ENCODE measurements at places on chromosomes 2 and 18.

- no peak for DNase-seq
Measured at GRCh38 chr18:63917817-63918216, 10.1 kb downstream of the SERPINB10 start.

DNA sequence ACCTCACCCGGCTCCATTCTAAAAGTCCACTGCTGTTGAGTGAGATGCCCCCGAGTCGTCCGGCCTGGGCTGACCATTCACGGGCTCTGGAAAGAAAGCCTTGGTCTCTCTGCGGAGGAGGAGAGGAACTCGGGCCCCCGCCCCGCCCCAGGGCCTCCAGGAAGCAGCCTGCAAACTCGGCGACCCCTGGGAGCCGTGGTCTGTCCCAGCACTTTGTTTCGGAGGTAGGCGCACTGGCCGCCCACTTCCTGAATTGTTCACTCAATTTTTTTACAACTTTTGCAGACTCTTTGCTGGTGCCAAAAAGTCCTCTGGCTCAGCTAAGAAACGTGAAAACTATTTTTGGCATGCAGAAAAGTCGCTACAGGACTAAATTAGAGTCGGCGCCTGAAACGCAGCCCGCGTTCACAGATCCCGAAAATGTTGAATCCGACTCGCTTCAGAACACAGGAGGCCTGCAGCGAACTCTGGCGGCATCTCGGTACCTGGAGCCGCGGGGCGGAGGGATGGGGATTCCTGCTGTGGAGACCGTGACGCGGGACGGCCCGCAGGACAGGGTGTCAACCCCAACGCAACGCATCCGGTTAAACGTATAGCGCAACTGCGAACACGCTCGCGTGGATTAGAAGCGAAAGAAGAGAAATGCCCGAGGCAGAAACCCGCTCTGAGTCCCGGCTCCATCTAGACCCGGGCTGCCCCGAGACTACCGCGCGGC lies 1.5 kb downstream of the PXDN start:
- peak; percentile 13 for DNase-seq

DNA sequence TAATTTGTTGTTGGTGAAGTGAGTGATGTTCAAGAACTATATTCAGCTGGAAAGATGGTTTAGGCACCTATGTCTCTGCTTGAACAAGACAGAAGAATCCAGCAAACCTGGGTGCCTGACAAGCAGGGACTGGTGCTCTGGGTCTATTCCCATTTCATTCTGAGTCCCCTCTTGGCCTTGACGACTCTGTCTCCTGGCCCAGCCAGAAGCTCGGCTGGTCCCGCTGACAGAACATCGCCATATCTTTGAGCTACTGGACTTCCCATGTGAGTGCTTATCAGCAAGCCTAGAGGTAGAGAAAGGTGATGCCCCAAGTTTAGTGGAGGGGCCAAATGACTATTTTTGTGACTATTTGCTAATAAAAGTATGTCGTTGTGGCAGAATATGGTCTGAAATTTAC lies 48.2 kb downstream of the SDC1 start:
- DNase-seq: no peak

GRCh38 chr2:230901006-230901405 lies 24.0 kb downstream of the GPR55 start:
- DNase-seq: no peak

GRCh38 chr18:10247021-10247741 lies 207.3 kb upstream of the APCDD1 start:
- no peak for DNase-seq

GRCh38 chr2:58930537-58930936 lies 689.4 kb upstream of the FANCL start:
- no peak for DNase-seq

DNA sequence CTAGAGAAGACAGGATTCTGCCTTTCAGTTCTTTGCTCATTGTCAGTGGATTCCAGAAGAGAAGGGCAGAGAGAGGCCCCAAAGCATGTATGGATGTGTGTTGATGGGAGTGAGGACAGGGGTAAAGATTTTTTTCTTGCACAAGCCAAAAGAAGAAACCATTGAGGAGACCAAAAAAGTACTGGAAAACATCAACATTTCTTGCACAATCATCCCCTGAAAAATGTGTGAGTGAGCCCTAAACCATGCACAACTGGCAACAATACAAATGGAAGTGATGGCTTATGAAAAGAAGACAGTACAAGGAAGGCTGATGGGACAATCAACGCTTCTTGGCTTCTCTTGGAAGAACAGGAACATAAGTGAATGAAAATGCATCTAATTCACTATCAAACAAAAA lies 5.6 kb upstream of the SMAD7 start:
- no peak for DNase-seq

GRCh38 chr18:43160509-43160908 lies 45.0 kb upstream of the RIT2 start:
- no peak for DNase-seq

DNA sequence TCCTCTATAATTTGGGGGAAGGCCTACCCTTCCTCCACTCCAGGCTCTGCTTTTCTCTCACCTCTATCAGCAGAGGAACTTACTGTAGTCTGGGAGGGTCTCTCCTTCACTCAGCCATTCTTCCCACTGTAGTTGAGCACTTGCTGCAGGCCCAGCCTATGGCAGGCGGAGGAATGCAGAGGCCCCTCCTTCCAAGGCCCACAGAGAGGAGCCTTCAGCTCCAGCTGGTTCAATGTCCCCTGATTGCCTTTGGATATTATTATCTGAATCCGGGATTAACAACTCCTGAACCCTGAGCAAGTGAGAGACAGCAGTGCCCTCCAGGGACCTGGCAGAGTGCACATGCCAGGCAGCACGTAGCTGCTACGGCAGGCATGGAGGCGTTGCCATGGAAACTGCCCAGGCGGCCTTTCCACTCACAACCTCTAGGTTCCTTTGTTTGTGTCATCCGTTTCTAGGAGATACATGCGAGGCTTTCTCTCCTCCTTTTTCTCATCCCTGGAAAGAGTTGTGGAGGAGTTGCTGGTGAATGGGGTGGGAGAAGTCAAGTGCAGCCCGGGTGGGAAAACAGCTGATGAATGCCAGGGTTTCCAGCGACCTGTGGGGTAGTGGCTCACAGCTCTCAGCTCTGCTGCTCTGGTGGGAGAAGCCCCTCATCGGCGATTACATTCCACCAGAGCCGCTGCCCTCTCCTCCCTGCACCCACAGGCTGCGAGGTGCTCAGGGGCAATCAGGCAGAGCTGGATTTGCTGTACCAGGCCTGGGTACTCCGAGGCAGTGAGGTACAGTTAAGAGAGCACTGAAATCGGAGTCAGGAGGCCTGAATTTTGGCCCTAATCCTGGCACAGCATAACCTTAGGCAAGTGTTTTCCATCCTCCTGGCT lies 55.3 kb upstream of the HK2 start:
- no peak for DNase-seq

DNA sequence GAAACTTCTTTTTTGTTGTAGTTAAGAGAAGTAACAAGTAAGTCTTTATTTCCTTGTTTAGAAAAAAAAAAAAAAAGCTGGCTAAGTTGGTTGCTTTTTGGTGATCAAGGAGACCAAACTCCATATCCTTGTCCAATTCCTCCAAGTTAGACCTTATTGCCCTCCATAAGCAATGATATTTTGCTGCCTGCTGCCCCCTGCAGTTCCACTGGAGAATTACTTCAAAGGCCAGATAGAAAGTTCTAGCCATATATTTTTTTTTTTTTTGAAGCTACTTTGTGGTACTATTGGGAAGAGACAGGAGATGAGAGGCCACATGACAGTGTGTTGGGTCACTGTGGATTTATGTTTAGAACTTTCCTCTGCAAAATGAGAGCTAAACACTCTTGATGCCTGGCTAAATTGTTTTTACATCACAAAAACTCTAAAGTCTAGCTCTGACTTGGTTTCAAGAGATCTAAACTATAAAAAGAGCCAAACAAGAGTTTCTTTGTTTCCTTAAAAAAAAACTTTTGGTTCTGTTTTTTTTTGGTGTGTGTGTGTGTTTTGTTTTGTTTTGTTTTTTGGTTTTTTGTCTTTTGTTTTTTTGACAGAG lies 80.7 kb upstream of the RASGRP3 start:
- peak; percentile 4 for DNase-seq

DNA sequence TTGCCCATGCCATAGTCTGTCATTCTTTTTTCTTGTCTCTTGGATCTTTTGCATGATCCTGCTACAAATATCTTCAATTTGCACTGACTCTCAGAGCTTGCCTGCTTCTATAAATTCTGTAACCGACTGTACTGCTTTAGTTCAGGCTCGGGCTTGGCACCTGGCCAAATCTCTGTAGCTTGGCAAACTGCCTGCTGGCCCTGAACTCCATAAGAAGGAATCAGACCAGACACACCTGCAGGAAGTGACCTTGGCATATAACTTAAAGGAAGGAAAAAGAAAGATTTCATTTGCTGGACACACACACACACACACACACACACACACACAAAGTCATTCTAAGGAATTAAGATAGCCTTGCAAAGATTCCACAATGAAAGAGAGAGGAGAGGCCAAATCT lies 291.2 kb upstream of the DDX18 start:
- no peak for DNase-seq

- DNase-seq: no peak
Measured at GRCh38 chr2:41782306-41783158, 265.3 kb upstream of the PKDCC start.

DNA sequence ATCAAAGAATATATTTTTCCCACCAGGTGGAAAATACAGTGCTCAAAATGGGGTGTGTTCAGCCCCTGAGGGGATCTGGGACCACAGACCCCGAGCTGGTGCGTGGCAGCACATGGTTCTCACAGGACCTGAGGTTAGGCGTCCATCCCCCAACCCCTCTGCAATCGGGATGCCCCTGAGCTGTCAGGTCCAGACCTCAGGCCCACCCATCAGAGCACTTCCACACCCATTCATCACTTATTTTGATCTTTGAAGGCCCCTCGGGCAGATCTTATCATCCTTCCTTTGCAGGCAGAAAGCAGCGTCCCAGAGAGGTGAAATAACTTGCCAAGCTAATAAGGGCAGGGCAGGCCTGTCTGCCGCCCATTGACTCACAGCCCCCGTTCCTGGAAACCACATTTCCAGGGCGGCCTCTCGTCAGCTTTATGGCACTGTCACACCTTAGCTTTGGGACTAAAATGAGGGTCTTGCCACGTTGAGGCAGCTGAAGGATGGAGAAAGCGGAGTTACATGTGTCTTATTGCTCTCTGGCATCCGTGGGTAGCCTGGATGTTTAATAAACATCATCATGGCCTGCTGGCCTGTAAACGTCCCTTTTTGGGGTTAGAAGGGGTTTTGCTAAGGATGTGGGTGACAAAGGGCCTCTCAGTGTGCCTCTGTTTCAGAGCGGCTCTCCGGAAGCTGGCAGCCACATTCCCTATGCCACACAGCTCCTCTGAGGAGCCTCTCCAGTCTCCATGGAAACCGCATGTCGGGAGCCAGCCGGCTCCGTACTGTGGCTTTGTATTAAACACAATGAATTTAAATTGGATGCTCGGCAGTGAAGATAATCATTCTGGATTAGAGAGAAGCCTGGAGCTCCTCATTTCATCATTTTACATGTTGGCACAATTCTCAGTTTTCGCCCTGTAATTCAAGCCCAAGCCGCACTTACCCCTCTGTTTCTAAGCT lies 58.3 kb upstream of the MAPRE3 start:
- DNase-seq: no peak

- no peak for DNase-seq
Measured at GRCh38 chr2:235868224-235868623, 300.0 kb downstream of the GBX2 start.

GRCh38 chr18:8339952-8340351 lies 269.3 kb upstream of the RAB12 start:
- no peak for DNase-seq

- no peak for DNase-seq
Measured at GRCh38 chr18:69567813-69568488, 167.3 kb downstream of the DOK6 start.

DNA sequence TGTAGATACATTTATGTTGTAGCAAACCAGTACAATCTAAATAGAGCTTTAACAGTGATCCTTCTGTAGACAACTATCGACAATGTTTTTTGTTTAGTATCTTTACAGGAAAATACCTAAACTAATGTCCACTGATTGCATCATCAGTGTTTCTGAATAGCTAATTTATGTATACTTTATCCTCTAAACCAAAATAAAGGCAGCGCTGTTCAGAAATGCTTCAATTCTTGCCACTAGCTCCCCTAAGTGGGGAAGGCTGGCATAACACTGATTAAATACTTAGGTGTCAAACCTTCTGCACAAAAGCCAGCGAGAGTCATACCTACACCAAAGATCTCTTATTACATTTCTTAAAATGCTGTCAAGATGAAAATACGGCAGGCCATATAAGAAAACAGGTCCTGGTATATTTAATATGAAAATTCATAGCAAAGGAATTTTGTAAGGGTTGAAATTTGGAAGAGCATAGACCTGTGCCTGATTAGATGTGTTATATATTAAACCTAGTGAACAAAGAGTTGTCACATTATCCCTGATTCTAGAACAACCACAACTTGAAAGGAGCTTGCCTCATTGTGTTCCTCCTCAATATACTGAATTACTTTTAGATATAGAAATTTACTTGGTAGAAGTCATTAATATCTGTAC lies 1693.4 kb upstream of the SLC39A10 start:
- no peak for DNase-seq

DNA sequence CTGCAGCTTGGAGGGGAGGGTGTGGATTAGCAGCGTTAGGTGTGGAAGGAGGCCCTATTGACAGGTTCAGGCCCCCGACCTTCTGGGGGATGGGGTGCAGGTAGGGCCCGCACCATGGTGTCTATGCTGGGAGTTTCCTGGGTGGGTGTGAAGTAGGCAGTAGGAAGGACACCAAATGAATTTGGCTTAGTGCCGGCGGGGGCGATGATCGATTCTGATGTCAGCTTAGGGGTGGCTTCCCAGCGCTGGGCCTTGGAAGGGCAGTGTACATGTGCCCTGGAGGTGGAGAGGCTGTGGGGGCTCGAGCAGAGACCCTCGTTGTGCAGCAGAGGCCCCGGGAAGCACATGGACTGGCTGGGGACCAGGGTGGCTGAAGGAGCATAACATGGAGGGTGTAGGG lies 21.6 kb downstream of the DCDC2C start:
- no peak for DNase-seq

- peak; percentile 62 for DNase-seq
Measured at GRCh38 chr2:143261986-143262385, 132.8 kb downstream of the ARHGAP15 start.

DNA sequence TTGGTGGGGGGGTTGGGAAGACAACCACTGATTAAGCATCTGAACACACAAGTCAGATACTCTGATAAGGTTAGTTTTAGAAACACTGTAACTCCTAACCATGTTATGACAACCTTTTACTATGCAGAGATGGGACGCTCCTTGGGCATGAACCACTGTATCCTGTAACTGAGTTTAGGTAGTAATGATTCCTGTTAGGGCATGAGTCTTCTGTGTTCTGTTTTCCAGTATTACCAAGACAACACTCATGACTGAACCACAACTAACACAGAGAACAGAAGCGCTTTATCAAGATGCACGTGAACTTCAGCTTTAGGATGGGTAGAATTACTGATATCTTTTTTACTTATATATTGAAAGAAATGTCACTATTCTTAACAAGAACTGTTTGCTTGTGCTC lies 14.1 kb upstream of the CREB1 start:
- DNase-seq: no peak

- no peak for DNase-seq
Measured at GRCh38 chr2:45935791-45936622, 284.5 kb downstream of the PRKCE start.

- DNase-seq: no peak
Measured at GRCh38 chr18:23115683-23116096, 19.6 kb upstream of the CABLES1 start.

GRCh38 chr2:168731002-168731401 lies 71.4 kb upstream of the NOSTRIN start:
- no peak for DNase-seq
